Caco-2 (cell line): ENCODE measurements at places on chromosomes 3 and 15. TPM values are rescaled to one million over a fixed set of nuclear protein-coding genes. Genes with fewer than 3 reads are reported as not detected.

- no peaks in the 10 kb centered on the region for H3K36me3 ChIP-seq
- no peaks in the 10 kb centered on the region; the same call in 1 of the 2 replicates for H3K27me3 ChIP-seq
- no peaks in the 10 kb centered on the region for H3K4me1 ChIP-seq
- no peak overlapping the region for H3K27ac ChIP-seq
- DNase-seq = no peak
- no peak overlapping the region for H3K4me3 ChIP-seq
Measured at GRCh38 chr3:59424268-59425010, 374.6 kb upstream of the CFAP20DC start.

- H3K27ac ChIP-seq = no peak overlapping the region
- H3K27me3 ChIP-seq = no peaks in the 10 kb centered on the region
- H3K4me1 ChIP-seq = peaks cover 76% of the 10 kb centered on the region
- DNase-seq = no peak
Measured at GRCh38 chr3:46934072-46934471, 42.5 kb downstream of the CCDC12 start.

DNA sequence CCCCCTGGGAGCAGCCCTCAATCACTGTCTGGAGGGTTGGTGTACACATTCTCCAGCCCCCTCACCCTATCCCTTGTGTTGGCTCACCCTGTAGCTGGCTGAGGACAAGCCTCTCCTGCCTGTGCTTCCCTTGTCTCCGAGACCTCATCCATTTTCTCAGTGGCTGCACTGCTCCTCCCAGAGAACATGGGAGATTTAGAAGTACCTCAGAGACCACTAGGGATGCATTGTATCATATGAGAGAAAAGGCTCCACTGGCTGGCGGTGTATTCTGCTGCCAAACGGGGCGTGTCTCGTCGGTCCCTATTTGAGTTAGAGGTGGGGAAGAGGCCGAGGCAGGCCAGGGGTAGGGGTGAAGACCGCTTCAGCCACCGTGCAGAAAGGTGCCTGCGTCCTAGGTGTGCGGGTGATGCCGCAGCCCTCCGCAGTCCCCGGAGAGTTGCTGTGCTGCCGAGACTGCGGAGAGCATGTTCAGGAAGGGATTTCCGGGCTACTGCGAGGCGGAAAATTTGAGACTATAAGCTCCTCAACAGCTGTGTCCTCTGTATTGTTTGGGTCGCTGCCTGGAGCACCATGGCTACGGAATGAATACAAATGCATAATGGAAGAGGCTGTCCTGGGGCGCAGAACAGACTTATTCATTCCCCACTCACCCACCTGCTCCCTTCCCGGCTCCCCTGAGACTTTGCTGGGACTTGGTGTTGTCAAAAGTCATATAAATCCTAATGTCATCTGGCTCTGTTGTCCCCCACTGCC lies 43.8 kb downstream of the SPSB4 start:
- H3K27me3 ChIP-seq = no peaks in the 10 kb centered on the region
- H3K4me1 ChIP-seq = peaks cover 1% of the 10 kb centered on the region; the same call in 1 of the 2 replicates
- H3K4me3 ChIP-seq = no peak overlapping the region

GRCh38 chr3:187629711-187630110 lies 40.5 kb downstream of the SST start:
- no peak overlapping the region for H3K4me3 ChIP-seq
- no peaks in the 10 kb centered on the region for H3K27me3 ChIP-seq
- H3K36me3 ChIP-seq = no peaks in the 10 kb centered on the region
- no peaks in the 10 kb centered on the region for H3K4me1 ChIP-seq
- DNase-seq = no peak
- no peak overlapping the region for H3K27ac ChIP-seq

DNA sequence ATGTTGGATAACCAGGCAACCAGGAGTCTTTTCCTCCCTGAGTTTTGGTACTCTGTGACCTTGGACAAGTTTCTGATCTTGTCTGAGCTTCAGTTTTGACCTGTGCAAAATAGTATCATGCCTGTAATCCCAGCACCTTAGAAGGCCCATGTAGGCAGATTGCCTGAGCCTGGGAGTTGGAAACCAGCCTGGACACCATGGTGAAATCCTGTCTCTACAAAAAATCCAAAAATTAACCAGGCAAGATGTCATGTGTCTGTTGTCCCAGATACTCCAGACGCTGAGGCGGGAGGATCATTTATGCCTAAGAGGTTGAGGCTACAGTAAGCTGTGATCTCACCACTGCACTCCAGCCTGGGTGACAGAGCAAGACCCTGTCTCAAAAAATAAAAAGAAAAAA lies 114.8 kb downstream of the IL12A start:
- H3K4me1 ChIP-seq = peaks cover 22% of the 10 kb centered on the region
- H3K4me3 ChIP-seq = no peak overlapping the region
- H3K36me3 ChIP-seq = no peaks in the 10 kb centered on the region
- DNase-seq = no peak
- H3K27me3 ChIP-seq = no peaks in the 10 kb centered on the region

Gene CHMP2B
- 45.4 and 52.4 TPM in 2 replicates for total RNA-seq

Gene STAB1
- total RNA-seq = 0.39 and 0.63 TPM in 2 replicates
